WERI-Rb-1 (cell line): ENCODE measurements at places on chromosomes 1 and 21.

DNA sequence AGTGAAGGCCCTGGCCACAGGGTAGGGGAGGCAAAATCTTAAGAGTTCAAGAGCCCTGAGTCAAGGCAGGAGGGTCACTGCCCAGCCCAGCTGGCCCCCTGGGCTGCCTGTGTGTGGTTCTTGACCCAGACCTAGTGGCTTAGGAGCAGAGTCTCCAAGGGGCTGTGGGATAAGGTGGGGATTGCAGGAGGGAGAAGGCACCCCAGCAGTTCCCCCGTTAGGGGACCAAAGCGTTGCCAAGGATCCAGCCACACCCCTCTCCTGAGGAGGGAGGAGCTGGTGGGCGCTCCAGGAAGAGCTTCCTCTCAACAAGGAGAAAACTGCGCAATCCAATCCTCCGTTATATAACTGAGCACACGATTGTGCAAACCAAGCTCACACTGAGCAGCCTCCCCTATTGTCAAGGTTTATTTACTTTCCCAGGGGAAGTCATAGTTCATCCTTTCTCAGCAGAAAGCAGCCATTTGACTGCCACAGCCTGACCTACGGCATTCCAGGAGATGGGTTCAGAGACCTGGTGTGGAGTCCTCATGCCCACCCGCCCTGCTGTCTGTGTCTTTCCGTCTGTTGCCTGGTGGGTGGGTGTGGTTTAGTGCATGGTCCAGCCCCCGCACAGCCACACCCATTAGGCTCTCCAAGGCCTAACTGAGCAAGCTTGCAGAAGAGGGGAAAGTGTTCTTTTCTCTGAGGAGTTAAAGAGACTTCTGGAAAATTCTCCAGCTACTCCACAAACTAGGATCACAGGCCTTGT, 3.5 kb downstream of the EPHX1 start:
- no peak for DNase-seq

GRCh38 chr1:106787520-106787919, 269.0 kb upstream of the PRMT6 start:
- DNase-seq = no peak

- DNase-seq = no peak
Observed at GRCh38 chr1:43220905-43221778, 48.6 kb upstream of the TMEM125 start.

- no peak for DNase-seq
Observed at GRCh38 chr1:21291964-21292363, 1.7 kb upstream of the ECE1 start.

DNA sequence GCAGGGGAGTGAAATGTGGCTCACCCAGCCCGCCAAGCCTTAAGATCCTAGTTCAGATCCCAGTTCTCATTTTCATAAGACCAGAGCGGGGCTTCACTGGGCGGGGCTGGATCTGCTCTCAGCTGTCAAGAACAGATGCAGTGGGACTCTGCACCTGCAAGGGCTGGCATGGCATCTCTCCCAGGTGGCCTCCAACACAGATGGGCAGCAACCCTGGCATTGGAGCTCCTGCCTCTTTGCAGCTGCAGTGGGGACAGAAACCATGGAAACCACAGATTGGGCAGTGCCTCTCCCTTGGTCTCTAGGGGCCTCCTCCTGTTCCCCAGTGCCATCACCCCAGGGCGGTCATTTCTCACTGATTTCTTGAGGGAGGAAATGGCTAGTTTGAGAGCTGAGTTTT, 267.7 kb downstream of the PRDM2 start:
- no peak for DNase-seq

DNA sequence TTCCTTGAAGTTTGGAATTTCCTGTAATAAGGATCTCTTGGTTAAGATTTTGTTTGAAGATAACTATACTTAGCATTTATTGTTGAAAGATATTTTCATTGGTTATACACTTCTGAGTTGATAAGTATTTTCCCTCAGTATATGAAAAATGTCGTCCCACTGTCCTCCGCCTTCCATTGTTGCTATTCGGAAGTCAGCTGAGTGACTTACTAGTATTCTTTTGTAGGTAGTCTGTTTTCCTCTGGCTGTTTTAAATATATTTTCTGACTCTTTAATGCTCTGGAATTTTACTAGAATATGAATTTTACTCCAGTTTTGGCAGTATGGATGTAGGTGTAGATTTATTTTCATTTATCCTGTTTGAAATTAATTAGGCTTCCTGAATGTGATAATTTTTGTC, 498.7 kb upstream of the NFIA start:
- DNase-seq = no peak

GRCh38 chr1:154304664-154305337, 16.1 kb upstream of the AQP10 start:
- no peak for DNase-seq

- peak; percentile 66 for DNase-seq
Observed at GRCh38 chr1:37410815-37411214, 63.6 kb upstream of the ZC3H12A start.

DNA sequence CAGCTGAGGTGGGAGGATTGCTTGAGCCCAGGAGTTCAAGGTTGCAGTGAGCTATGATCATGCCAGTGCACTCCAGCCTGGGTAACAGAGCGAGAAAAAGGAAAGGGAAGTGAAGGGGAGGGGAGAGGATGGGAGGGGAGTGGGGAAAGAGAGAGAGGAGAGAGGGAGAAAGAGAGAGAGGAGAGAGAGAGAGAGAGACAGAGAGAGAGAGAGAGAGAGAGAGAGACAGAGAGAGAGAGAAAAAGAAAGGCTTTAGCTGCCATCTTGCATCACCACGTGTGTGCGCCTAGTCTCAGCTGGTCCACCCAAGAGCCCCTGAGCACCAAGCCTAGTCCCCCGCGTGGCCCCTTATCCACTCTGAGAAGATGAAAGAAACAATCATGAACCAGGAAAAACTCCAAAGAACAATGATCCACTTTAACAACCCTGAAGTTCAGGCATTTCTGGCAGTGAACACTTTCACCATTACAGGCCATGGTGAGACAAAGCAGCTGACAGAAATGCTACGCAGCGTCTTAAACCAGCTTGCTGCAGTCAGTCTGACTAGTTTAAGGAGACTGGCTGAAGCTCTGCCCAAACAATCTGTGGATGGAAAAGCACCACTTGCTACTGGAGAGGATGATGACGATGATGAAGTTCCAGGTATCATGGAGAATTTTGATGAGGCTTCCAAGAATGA, 115.5 kb upstream of the CDC42BPA start:
- DNase-seq = no peak

DNA sequence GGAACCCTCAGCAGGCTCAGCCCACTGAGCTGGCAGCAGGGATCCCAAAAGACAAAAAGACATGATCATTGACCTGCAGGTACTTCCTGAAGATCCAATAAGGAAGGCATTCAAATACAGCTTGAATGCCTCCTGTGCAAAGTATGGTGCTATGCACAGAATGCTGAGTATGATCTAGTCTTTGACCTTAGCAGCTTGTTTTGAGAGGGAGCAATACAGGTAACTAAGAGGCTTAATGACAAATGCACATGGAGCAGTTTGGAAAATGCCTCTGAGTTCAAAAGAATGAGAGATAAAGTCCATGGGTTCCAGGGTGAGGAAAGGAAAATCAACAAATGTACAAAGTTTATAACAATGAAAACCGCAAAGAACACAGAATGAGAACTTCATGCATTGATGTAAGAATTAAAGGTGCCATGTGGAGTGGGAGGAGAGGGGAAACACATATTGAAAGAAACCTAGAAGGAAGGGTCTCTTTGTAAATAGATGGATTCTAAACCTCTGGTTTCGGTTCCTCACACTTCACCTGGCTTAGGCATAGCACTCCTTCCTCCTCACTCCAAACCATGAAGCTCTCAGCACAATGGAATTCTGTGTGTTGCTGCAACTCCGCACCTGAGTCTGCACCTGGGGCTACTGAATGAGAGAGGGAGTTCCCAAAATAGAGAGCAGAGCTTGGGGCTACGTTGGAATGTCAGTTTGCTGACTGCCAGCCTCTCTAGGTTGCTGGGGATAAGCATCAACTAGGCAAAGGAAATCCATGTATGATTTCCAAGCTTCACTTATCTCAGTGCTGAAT, 77.6 kb downstream of the PLXNA2 start:
- no peak for DNase-seq

DNA sequence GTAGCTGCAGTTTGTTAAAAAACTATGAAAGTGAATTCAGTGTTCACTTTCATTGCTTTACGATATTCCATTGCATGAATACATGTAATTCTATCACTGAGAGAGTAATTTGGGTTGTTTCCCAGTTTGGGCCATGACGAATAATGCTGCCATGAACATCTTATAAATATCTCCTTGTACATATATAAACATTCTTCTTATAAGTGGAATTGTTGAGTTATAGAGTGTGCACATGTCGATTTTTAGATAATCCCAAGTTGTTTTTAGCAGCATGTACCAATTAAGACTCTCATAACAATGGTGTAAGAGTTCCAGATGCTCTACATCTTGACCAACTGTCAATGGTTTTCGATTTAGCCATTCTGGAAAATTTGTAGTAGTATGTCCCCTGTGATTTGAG, 40.9 kb downstream of the ALG6 start:
- no peak for DNase-seq

- no peak for DNase-seq
Observed at GRCh38 chr21:39852021-39852721, 15.1 kb upstream of the PCP4 start.

- DNase-seq = no peak
Observed at GRCh38 chr1:18903291-18903756, 969 bp upstream of the ALDH4A1 start.

DNA sequence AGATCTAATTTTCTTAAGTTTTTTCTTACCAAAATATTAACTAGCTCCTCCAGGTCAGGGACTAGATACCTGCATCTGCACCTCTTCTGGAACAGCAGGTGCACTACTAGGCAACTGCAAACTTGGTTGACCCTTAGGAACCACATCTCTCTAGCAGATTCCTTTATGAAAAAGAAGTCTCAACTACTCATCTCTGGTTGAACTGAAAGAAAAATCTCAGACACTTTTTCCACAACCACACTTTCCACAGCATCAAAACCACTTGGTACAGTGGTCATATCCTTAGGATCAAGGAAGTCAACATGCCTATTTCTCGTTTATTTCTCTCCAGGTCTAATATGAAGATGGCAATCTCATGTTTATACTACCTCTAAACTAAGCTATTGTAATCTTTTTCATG, 52.3 kb downstream of the VAV3 start:
- DNase-seq = no peak

GRCh38 chr1:11072216-11072917, 12.5 kb upstream of the SRM start:
- DNase-seq = no peak

DNA sequence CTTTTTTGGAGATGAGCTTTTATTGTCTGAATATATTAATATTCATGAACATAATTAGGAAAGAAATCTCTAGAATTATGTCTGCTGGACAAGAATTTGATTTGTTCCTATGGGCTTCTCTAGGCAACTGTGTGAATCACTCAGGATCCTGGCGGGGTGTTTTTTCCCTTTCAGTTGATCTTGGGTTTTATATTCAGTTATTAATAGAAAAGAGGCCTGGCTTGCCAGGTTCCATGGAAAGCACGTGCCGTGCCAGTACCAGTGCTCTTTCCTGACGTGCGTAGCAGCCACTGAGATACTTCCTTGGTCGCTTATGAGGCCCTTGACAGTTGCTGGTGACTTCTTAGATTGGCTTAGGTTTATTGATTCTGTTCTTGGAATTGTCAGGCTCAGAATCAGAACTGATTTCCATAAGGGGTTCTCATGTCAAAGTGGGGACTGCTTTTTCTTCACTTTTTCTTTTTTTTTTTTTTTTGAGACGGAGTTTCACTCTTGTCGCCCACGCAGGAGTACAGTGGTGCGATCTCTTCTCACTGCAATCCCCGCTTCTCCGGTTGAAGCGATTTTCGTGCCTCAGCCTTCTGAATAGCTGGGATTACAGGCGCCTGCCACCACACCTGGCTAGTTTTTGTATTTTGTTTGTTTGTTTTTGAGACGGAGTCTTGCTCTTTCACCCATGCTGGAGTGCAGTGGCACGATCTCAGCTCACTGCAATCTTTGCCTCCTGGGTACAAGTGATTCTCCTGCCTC, 48.7 kb upstream of the KIF1B start:
- no peak for DNase-seq

DNA sequence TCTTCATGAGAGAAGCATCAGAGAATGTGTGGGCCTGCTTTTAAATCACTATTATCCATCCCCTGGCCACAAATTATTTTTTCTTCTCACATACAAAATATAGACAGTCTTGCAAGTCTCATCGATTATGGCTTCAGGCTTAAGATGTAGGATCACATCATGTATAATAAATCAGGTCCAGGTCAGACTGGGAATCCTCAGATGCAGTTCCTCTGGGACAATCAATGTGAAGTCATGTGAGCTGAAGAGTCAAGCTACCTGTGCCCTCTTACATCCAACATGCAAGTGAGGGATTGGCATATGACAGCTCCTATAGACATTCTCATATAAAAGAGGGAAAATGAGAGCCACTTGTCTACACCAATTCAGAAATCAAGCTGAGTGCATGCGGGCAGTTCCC, 631.8 kb downstream of the PTPRU start:
- no peak for DNase-seq

DNA sequence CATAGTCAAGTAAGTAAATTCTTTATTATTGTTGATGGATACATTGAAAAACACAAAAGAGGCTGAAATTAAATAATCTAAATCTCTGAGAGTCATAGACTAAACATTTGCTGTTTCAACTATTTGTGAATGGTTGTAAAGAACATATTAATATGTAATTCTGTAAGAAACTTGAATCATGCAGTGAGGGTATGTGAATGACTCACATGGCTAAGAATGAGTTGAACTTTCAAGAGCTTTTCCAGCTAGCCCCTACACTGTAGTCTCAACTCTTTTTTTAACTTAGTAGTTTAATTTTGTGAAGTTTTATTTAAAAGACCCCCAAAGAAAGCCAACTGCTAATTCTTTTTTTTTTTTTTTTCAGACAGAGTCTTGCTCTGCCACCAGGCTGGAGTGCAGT, 588.1 kb downstream of the DPYD start:
- DNase-seq = no peak

DNA sequence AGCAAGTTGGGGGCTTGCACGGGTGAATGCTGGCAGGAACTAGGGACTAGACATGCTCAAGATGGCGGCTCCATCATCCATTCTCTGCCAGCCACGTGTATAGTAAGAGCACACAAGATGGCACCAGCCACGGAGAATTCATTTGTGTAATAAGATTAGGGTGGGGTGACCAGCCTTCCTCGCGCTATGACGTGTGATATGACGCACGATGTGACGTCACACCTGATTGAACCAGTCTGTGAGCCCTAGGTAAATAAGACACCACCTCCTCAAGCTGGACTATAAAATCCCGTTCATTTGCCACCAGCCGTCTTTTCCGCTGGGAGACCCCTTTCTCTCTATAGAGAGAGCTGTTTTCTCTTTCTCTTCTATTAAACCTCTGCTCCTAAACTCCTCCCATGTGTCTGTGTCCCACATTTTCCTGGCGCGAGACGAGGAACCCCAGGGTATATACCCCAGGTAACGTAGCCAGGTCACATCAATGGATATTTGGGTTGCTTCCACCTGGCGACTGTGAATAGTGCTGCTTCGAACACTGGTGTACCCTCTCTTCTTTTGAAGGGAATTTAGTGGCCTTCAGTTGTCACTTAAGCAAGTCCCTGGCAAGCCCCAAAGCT, 18.1 kb upstream of the COG2 start:
- DNase-seq = no peak
